ENCODE measurements at places on chromosomes 3 and 15.

DNA sequence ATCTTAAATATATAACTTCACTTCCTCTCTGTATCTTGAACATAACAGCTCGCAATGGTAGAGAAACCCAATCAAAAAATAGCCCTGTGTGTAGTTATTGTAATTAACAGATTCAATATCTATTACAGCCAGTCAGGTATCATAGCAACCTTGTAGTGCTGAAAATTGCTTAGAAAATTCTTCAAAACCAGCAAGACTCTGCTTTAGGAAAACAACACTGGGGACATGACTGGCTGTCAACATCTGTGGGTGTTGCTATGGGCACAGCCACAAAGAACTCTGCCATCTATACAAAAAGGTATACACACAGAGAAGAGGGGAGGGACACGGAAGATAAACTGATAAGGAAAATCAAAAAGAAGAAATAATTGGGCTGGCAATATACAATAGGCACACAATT is 101.2 kb downstream of the WDR72 start:
- DNase-seq, result no peak

- no peak for DNase-seq
These were observed 461 bp upstream of the FNDC3B start for GRCh38 chr3:172038798-172039435.

DNA sequence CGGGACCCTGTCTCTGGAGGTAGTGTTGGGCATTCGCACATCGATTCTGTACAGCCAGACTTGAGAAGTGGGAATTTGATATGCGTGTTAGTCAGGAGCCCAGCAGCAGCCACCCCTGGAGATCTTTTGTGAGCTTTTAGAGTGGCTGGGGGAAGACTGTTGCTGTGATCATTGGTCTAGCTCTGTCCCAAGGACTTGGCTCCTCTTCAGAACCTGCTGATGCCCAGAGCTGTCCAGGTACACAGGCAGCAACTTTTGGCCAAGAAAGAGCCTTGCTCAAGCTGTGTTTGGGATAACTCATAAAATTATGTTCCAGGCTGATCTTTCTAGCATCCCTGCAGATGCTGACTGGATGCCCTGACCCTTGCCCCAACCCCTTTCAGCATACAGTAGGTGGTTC is 29.3 kb downstream of the LIMD1 start:
- no peak for DNase-seq

DNA sequence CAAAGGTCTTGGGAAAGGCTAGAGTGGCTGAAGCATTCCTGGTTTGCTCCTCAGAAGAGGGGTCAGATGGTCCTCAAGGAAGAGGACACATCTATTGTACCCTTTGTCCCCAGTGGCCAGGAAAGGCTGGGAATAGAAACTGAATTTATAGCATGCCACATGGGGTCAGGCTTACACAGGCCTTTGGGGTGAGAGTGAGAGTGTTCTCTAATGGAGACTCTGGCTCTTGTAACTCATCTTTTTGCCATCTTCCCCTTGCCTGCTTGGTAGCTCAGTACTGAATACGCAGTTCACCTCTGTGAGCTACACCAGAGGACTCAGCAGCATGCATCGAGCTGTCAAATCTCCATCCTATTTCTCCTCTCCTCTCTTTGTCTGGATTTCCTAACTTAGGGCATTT is 87.5 kb downstream of the ATP2B2 start:
- DNase-seq, result no peak

GRCh38 chr3:119967353-119968006 is 126.8 kb downstream of the GSK3B start:
- no peak for DNase-seq

GRCh38 chr15:40091861-40092255 is 16.8 kb downstream of the BMF start:
- no peak for DNase-seq

DNA sequence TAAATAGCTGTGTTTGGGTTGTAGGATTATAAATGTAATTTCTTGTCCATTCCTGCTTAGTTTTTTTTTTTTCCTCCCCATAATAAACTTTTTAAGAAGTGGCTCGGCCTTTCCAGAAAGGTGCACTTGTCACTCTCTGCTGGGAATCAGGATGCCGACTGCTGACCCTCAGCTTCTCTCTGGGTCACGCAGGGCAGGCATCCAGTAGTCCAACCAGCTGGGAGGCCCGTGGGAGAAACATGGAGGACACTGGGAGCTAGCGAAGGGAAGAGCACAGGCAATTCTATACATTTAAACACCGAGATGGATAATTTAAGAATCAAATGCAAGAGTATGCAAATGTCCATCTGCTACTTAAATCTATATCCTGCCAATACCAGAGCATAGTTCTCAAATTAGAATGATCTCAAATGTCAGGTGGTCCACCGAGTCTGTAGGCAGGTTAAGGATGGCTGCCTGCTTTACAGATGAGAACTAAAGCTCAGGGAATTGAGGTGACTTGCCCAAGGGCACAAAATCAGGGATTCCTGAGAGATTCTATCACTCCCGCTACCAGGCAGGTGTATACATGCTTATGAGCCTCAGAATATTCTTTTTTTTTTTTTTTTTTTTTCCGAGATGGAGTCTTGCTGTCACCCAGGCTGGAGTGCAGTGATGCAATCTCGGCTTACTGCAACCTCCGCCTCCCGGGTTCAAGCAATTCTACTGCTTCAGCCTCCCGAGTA is 64.5 kb downstream of the DAPK2 start:
- no peak for DNase-seq

DNA sequence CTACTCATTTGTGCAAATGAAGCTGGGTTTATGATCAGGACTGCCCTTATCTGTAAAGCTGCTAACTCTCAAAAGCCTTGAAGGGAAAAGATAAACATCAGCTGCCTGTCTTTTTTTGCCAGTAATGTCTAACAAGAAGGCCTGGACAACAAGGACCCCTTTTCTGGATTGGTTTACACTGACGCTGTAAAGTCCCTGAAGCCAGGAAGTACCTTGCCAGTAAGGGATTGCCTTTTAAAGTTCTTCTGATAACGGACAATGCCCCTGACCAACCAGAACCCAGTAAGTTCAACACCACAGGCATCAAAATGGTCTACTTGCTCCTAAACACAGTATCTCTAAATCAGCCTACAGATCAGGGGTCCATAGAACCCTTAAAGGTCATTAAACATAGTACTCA is 178.0 kb downstream of the PCCB start:
- no peak for DNase-seq

- no peak for DNase-seq
These were observed 13.2 kb upstream of the LMCD1 start for GRCh38 chr3:8488411-8488810.

GRCh38 chr15:73684581-73685455 is 635 bp downstream of the CD276 start:
- no peak for DNase-seq

DNA sequence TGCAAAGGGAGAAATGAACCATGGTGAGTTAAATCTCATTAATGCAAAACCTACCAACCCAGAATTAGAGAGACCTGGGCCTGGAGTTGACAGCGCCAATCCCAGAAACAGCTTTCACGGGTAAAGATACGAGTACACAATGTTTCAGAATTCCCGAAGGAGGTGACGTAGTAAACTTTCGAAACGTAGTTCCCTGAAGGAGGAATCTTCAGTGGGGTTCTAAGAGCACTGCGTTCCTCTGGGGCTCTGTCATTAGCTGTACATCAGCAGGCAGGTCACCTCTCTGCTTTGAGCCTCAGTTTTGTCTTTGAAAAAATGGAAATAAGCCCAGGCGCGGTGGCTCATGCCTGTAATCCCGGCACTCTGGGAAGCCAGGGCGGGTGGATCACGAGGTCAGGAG is 152.3 kb downstream of the XXYLT1 start:
- DNase-seq, result no peak

- no peak for DNase-seq
These were observed 114.6 kb downstream of the LRIG1 start for GRCh38 chr3:66386011-66386924.

DNA sequence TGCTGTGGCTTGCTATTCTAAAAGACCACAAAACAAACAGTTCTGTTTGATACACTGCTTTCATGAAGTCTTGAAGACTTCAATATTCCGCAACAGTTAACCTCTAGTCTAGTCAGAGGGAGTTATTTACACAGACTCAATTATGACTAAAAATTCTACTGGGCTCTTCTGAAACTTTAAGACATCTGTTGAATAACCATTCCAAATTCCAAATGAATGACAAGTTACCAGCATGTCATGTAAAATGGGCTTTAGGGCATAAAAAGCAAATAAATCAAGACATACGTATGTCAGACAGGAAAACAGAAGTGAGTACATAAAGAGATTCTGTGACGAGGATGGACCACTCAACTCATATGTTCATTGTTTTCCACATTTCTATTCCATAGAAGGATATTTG is 93.9 kb downstream of the PLOD2 start:
- DNase-seq, result no peak

GRCh38 chr3:111910806-111911205 is 51.7 kb downstream of the PHLDB2 start:
- DNase-seq, result peak; percentile 24

DNA sequence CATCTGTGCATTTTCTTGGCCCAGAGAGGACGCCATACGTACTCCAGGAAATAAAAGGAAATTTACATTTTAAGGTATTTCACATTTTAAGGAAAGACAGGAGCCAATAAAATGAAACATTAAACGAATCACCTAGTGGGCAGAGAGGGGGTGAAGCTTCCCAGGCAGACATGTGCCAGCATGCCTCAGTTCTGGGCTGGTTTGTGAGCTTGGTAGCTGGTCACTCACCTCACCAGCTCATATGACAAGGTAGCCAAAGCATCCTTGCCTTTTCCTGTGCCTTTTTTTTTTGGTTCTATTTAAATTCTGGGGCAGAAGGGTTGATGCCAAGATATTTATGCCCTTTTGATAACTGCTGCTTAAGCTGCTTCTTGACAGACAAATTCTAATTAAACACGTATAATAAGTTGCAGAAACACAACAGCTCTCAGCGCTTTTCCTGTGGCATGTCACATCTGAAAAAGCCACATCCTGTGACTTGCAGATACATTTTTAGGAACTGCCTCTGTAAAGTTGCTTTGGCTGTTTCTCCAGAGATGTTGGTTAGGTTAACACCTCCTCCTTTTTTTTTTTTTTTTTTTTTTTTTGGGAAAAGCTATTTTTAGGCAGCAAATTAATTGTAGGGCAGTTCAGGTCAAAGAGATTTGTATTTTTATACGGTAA is 218.6 kb downstream of the PDCD6IP start:
- no peak for DNase-seq

DNA sequence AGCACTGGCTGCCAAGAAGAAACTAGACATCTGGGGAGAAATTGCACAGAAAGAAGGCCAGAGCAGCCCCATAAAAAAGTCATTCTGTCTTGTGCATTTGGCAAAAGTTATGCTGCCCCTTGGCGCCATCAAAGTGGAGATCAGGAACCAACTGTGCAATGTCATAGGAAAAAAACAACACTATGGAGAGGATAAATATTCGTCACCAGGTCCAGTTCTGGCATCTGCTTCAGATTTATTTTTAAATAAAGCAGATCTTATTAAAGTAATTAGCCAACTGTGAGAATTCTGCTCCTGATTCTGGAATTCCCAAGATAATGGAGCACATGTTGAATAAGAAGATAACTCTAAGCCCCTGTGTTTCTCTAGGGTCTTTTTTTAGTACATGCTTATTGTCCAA is 500.0 kb upstream of the IL12A start:
- no peak for DNase-seq

DNA sequence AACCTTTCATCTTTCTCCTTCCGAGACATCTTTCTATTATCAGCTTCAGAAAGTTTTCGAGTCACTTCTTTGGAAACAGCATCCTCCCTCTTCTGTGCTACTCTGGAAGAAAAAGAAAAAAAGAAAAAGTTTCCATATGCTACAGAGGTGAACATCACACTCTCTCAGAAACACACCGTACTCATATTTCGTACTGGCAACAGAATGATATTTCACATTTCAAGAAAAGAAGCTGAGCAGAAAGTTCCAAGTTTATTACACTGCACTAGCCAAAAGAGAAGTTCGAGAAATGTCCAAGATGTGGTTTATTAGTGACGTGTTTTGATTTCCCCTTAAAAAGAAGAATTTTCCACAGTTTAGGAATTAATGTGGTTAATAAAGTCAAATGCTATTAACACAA is 6.0 kb downstream of the SSR3 start:
- no peak for DNase-seq

DNA sequence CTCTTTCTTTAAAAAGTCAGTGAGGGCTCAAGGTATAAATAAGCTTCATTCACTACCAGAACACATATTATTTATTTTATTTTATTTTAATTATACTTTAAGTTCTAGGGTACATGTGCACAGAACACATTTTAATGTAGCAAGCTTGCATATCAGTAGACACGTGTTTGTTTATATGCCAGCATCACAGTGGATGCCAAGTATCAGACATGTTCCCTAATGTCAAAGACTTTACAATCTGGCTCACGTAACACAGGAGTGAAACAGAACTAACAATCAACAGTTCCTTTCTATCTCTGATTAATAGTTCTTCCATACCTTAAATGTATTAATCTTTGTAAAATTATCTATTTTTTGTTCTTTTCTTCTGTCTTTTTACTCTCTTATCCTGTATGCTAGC is 23.3 kb upstream of the ENTPD3 start:
- no peak for DNase-seq

- no peak for DNase-seq
These were observed 45.9 kb downstream of the IQCH start for GRCh38 chr15:67300266-67301025.

DNA sequence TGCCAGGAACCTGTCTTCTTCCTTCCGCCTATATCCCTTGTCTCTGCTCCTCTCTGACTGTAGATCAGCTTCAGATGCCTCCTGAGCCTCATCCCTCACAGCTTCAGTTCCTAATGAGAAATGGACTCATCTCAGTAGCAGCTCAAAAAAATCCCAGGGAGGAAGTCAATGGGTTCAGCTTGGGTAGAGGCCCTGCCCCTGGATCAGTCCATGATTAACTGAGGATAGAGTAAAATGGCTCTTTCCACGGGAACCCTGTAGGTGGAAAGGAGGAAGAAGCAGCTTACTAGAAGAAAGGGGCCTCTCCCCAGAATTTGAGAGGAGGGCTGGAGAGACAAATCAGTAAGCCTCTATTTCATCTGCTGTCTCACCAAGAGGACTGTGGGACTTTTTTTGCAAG is 26.9 kb upstream of the HCN4 start:
- DNase-seq, result no peak

DNA sequence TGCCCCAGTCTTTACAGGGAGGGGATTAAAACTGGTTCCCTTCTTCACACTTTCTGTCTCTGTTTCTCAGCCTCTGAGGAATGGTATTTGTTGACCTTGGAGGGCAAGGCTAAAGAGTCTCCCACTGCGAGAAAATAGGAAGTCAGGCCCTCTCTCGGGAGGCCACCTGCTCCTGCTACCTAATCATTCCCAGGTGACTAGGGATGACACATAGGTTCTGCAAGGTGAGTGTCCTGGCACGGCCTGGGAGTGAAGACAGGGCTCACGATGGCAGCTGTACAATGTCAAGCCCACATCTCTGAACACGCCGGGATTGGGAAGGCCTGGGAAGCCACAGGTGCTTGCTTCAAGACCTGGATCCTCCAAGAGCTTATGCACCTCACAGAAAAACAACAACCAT is 314.2 kb downstream of the NTRK3 start:
- no peak for DNase-seq

Measured in hippocampal formation (tissue), 2 donors.